ENCODE measurements at places on chromosomes 7 and 10.

DNA sequence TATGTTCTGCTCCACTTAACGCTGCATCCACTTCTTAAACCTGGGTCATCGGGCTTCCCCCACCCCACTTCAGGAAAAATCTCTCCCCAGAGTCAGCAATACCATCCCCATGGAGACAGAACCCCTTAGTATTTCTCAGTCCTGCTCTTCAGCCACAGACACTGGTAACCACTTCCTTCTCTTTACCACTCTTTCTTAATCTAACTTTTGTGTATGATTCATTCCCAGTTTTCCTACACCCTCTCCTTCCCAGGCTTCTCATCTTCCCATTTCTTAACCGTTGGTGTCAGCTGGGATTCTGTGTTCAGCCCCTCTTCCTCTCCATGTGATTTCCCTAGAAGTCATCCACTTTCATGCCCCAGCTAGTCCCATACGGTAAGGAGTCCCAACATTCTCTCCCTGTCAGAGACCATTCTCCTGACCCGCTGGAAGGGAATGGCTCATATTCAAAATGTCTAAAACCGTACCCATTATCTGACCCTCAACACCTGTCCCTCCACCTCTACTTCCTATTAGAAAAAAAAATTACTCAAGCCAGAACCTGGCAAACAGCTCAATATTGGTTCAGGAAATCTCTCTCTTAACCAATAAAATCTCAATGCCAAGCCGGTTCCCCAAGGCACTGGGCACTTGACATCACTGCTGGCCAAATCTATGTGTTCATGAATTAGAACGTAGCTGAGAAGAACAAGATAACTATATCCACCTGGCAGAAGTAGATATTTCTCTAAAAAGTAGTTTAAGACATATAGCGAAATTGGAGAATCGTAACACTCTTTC lies 89.4 kb downstream of the DGKI start:
- no peak for DNase-seq

GRCh38 chr10:86709396-86710185 lies 41.3 kb downstream of the LDB3 start:
- DNase-seq: peak; percentile 49

DNA sequence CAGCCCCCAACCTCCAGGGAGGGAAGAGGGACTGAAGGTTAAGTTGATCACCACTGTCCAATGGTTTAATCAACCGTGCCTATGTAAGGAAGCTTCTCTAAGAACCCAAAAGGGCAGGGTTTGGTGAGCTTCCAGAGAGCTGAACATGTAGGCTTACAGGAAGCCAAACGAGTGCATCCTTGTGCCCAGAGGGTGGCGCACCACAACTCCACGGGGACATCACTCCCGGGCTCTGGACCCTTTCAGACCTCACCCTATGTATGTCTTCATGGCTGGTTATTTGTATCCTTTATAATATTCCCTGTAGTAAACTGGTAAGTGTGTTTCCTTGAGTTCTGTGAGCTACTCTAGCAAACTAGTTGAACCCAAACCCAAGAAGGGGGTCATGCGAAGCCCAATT lies 11.5 kb upstream of the NFKB2 start:
- DNase-seq: peak; percentile 63

DNA sequence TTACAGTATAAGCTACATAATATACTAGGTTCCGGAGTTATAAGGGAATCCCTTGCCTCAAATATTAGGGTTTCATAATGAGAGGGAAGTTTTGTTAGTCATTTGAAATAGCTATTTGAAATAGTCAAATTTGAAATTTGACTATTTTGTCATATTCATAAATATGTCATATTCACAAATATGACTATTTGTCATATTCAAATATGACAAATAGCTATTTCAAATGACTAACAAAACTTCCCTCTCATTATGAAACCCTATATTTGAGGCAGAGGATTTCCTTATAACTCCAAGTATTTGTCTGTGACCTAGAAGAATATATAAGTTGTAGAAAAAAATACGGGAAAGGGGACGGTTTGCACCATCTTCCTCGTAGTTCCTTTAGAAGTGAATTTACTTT lies 76.6 kb downstream of the HDAC9 start:
- DNase-seq: no peak

DNA sequence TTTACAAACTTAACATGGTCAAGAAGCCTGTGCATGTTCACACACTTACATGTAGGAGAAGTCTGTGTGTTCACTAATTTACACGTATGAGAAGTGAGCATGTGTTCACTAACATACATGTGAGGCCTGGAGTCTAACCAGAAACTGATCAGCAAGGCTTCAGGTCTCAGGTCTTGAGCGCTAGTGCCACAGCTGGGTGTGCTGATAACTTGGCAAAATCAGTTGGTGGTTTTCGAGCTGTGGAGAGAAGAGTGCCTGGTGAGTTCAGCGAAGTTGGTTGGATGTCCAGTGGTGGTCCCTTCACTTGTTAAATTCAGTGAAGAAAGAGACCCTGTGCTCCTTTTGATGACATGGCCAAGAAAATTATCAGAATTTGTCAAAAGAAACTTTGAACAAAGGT lies 98.7 kb downstream of the CELF2 start:
- no peak for DNase-seq

DNA sequence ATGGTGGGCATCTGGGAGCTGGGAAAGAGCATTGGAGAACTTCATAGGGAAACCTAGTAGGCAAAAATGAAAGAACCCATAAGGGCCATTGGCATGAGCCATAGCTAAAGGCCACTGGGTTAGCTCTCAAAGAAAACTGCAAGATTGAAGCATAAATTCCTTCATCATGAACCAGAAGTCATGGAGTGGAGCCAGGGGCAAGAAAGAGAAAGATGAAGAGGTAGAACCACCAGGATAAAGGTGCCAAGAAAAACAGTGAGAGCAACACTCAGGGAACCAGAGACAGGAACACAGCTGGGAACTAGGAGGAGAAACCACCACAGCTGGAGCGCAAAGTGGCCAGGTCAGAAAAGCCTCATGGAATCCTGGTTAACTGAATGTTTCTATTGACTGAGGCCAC lies 11.5 kb upstream of the SGMS1 start:
- no peak for DNase-seq

DNA sequence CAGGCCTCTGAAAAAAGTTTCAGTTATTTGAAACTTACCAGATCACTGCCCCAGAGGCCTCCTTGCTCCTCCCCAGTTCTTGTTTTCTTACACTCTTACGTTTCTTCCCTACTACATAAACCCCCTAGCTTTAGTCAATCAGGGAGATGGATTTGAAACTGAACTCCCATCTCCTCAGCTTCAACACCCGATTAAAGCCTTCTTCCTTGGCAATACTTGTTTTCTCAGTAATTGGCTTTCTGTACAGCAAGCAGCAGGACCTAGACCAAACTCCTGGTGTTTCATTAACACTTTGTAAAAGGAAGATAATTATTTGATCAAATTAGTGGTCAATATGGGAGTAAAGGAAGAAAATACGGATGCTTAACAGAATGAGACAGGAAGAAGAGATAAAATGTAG lies 870.4 kb downstream of the PCDH15 start:
- DNase-seq: no peak

GRCh38 chr10:50937230-50937907 lies 51.9 kb upstream of the A1CF start:
- DNase-seq: no peak

GRCh38 chr10:46018453-46019176 lies 11.8 kb downstream of the NCOA4 start:
- no peak for DNase-seq

- DNase-seq: no peak
Measured at GRCh38 chr7:30072735-30073134, 44.5 kb downstream of the PLEKHA8 start.

DNA sequence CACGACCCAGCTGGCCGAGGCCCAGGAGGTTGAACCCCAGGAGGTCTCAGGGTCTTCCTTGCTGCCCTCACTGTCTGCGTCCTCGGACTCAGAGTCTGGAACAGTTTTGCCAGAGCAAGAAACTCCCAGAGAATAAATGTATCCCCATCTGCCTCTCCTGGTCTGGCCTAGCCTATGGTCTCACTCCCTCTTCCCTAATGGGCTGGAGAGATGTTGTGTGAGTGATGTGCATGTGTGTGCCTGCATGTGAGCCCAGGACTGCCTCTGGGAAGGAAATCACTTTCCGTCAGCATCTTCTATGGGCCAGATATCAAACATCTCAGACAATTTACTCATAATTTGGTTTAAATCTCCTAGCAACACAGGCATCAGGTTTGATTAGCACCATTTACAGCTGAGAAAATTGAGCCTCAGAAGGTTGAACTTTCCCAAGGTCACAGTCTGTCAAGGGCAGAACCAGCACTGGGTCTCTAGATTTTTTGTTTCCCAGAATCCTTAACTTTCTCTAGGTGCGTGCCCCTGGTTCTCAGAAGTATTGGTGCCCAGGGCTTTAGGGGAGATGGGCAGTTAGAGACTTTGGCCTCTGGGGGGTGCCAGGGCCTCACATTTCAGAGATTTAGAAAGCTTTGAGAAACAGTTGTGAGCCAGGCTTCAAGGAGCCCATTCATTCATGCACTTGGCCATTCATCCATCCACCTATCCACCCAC lies 4.9 kb downstream of the TMEM270 start:
- no peak for DNase-seq

GRCh38 chr7:27501001-27501400 lies 161.7 kb downstream of the HIBADH start:
- no peak for DNase-seq

DNA sequence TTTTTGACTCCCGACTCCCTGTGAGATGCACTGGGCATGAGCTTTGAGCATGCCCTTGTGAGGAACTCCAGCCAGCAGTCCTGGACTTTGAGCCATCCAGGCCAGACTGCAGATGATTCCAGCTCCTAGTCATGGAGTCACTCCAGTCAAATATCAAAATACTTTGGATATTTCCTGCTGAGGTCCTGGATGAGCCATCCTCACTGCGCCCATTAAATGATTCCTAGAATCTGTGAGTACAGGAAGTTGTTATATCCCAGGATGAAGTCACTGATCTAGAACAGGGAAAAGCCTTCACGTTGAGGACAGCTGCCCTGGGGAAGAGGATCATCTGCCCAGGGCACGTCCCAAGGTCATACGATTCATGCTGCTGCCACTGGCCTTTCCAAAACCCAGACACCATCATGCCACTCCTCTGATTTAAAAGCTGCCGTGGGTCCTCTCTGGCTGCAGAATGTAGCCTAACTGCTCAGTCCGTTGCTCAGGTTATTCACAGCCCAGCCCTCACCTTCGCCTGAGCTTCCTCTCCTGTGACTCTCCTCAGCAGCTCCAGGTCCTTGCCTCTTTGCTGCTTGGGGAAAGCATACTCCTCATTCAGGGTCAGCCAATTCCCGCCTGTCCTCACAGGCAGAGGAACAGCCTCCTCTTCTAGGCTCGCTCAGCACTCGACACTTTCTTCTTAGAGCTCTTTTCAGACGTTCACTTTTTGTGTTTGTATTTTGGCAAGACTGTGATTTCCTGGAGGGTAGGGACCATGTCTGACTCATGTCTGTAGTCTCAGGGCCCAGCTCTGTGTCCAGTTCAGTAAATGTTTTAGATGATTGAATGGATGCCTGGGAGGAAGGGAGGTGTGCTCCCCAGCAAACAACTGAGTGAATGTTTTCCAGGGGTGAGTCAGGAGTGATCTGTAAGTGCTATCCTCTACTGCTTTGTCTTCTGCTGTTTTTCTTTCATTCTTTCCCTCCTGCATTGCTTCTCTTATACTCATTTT lies 157.8 kb downstream of the SNX10 start:
- no peak for DNase-seq

- no peak for DNase-seq
Measured at GRCh38 chr7:45033931-45034290, 33.9 kb downstream of the CCM2 start.

- no peak for DNase-seq
Measured at GRCh38 chr7:69749372-69749979, 151.2 kb downstream of the AUTS2 start.

DNA sequence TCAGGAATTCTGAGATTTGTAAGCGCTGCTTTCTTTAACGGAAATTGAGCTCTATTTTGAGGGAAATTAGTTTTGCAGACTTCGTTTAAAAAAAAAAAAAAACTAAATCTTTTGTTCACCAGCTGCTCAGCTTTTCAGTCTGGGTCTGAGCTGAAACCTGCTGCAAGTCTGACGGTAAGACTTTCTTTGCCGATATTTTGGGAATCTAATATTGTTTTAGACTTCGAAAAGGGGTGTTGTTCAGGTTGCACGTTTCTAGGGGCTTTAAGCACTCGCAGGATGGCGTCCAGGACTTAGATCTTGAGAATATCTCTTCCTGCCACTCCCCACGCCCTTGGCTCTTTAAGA lies 1.8 kb upstream of the MEOX2 start:
- no peak for DNase-seq

DNA sequence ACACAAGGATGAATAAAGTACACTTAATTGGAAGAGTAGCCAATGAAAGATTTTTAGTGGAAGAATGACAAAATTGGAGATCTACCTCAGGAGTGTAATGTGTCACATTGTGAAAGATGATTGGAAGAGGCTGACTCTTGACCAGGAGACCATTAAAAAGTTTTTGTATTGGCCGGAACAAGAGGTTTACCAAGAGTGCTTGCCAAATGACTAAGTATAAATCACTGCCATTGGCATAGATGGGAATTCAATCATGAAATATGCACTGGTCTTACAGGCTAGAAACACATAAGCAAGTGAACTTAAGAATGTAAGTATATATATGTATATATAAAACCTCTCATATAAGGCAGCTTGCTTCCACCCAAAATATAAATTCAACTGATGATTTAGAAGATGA lies 58.7 kb upstream of the TFEC start:
- no peak for DNase-seq

GRCh38 chr7:17849504-17849903 lies 90.8 kb downstream of the SNX13 start:
- DNase-seq: no peak

- DNase-seq: no peak
Measured at GRCh38 chr10:94069884-94070283, 76.2 kb downstream of the PLCE1 start.

GRCh38 chr7:105256761-105257231 lies 131.9 kb downstream of the SRPK2 start:
- no peak for DNase-seq

- DNase-seq: no peak
Measured at GRCh38 chr7:19963695-19964094, 190.3 kb upstream of the TMEM196 start.

DNA sequence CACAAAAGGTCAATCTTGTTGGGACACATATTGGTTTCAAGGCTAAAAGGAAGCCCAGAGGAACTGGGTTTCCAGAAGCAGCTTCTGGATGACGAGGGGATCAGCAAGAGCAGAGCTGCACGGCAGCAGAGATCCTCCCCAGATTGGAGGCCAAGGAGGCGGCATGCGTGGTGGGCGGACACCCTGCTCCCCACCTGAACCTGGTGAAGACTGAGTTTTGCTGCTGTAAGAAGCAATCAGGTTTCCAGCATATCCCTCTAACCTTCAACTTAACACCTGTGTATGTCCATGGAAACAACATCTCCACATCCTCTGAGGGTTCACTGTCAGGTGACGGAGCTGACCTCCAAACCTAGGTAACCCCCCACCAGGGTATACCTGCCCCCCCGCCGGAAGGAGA lies 35.1 kb downstream of the SLIT1 start:
- no peak for DNase-seq

- DNase-seq: peak; percentile 87
Measured at GRCh38 chr10:100878291-100878910, 34.4 kb upstream of the SLF2 start.

Measured in ecto neural progenitor cell (in vitro differentiated cells).